Activated T-cell treated with anti-CD3 and anti-CD28 coated beads for 24 hours (primary cell): ENCODE measurements at places on chromosomes 12 and 14.

DNA sequence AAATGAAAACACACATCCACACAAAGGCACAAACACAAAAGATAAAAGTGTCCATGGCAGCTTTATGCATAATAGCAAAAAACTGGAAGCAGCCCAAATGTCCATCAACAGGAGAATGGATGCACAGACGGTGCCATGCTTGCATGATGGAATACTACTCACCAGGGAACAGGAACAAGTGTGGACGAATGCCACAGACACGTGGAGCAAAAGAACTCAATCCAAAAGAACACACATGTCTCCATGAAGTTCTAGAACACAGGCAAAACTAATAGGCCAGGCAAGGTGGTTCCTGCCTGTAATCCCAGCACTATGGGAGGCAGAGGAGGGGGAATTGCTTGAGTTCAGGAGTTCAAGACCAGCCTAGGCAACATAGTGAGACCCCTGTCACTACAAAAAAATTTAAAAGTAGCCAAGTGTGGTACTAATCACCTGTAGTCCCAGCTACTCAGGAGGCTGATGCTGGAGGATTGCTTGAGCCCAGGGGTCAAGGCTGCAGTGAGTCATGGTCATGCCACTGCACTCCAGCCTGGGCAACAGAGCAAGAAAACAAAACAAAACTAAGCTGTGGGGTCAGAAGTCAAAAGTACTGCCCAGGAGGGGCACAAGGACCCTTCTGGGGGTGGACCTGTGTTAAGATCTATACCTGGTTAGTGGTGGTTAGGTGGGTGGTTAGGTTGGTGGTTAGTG lies 7.3 kb upstream of the TMEM119 start:
- DNase-seq, result no peak

DNA sequence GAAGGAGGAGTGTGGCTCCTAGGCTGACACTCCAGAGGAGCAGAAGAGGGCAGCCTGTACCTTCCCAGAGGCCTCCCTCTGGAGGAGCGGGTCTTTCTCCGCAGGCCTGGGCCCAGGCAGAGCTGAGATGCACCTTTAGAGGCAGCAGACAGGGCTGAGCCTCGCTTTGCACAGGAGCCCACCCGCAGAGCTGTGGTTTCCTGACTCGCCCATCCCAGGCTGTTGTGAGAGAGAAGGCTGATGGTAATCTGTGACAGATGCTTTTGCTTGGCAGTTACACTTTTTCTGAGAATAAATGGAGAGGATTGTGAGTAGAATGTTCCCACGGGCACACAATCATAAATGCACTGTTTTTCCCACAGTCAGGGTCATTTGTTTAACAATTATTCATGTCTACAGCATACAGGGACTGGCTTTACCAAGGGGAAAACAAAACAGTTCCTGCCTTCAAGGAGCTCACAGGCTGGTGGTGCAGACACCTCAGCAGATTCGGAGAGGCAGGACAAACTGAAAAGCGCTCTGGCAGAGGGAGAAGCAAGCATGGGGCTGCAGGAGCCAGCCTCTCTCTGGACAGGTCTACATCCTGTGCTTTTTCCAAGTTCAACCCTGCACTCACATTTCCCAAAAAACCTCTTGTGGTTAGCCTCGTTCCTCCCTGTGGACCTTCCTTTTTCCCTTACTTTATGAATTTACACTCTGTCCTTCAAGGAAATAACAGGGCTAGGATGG lies 13.9 kb downstream of the EVL start:
- DNase-seq, result no peak

DNA sequence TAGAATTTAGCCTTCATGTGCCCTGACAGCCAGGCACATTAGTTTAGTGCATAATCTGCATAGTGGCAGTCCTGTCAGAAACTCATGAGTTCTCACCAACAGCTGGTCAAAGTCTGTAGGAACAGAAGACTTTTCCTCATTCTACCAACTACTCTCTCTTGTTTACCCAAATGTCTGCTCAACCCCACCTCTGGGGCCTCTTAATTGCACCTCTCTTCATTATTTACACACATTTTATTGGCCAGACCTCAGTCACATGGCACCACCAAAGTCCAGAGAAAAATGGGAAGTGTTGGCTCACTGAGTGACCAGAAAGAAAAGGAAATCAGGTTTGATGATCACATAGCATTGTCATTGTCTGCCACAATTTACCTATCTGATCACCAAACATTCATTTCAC lies 114.6 kb upstream of the PLXNC1 start:
- DNase-seq, result no peak

- DNase-seq, result no peak
Observed at GRCh38 chr14:95741038-95741490, 27.1 kb upstream of the TCL1A start.

DNA sequence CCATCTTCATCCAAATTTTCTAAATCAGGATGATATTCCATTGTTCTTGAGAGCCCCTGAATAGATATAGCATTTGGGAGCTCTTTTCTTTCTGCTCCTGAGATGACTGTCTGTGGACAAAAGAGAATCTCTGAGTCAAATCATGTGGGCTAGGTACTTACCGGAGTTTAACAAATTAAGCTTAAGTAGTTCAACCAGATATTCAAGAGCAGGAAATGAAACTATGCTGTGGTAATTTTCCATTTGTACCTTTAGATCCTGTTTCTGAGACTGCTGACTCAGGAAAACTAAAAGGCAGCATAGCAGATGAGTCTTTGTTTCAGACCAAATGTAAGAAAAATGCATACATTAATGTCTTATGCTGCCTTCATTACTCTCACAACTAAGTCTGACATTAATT lies at the start of gene CLEC7A:
CLEC7A (minus strand) TSS at position 158 of the 400 bp plus-strand sequence; CDS start at position 41, 117 bp downstream.
- no peak for DNase-seq

DNA sequence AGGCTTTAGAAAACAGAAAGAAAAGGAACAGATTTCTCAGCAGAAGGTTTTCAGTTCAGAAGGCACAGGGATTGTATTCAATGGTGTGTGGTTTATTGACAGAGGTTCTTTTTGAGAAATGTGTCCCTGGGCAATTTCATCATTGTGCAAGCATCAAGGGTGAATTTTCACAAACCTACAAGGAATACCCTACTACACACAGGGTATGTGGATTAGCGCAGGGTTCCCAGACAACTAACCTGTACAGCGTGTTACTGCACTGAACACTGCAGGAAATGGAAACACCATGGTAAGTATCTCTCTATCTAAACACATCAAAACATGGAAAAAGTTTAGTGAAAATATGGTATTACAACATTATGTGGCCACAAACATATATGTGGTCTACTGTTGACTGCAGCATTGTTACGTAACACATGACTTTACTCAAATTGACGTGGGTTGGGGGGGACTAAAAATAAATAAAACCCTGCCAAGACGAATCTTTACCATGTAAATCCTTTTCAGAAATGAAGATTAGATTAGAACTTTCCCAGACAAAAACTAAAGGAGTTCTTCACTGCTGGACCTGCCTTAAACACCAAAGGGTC lies 893.1 kb downstream of the TMEM121 start:
- no peak for DNase-seq

- no peak for DNase-seq
Observed at GRCh38 chr14:99315197-99315596, 43.2 kb upstream of the BCL11B start.

GRCh38 chr12:71415336-71416231 lies 24.0 kb upstream of the LGR5 start:
- peak; percentile 27 for DNase-seq

GRCh38 chr12:130828895-130829294 lies 10.2 kb downstream of the STX2 start:
- DNase-seq, result no peak

DNA sequence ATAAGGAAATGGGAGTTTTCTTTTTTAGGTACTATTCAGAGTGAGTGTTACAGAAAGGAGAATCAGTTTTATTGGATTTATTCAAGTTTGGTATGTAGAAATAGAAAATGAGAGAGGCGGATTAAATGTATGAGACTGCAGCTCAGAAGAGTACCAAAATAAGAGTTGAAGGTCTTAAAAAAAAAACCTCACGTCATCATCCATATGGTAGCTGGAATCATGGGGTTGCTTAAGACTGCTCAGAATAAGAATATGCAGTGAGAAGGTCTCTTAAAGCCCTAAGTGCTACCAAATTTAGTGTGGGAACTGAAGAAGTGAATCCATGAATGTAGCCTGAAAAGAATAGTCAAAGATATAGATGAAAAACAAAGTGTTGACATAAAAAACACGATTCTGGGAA lies 825.5 kb upstream of the SEL1L start:
- DNase-seq, result no peak

DNA sequence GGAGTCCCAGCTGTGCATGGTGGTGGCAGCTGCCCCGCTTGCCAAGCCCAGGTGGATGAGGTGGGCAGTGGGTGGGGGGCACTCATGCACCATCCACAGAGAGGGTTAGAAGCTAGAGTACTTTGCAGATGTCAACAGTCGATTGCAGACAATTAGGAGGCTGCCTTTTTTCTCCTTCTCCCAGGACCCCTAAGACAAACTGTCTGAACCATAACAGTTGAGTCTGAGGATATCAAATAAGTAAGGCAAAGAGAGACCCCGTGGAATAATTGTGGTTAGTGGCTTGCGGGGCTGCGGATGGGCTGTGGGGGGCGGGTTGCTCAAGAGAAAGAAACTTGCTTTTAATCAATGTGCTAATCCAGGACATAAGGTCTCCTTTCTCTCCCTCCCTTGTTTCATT lies 926.2 kb downstream of the VRK1 start:
- no peak for DNase-seq

GRCh38 chr14:51529736-51530135 lies 122.0 kb upstream of the FRMD6 start:
- DNase-seq, result no peak

- no peak for DNase-seq
Observed at GRCh38 chr12:123390498-123391426, 6.8 kb downstream of the KMT5A start.

GRCh38 chr12:77796775-77797174 lies 33.9 kb upstream of the NAV3 start:
- DNase-seq, result no peak

DNA sequence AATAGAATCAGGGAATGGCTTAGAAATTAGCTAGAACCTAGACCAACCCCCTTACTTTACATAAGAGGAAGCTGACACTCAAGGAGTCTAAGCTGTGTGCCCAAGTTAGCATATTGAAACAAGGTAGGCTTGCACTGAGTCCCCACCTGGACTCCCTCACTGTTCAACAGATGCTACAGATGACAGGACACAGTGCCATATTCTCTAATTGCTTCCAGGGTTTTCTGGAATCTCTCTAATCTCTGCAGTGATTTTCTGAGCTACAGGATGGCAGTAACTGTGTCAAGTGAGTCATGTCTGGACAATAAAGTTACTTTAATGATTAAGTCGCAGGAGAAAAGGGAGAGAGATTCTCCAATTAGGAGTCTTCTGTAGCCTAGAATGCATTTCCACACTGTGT lies 35.8 kb downstream of the AKAP6 start:
- DNase-seq, result no peak

DNA sequence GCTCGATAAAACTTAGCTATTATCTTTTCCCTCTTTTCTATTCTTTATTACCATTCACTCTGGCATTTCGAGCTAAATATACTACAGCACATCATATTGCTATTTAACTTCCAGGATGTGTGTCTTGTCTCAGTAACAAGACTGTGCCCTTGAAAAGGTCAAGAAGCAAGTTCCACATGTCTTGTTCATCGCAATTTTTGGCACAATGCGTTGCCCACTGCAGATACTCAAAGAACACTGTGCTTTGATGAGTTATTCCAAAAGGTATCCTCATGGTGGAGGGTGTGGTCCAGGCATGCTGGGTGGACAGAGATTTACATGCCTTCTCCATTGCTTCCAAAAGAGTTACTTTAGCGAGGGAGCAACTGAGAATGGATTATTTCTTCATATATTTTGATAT lies 6.6 kb downstream of the E2F7 start:
- DNase-seq, result no peak

- no peak for DNase-seq
Observed at GRCh38 chr12:104858611-104859543, 99.2 kb downstream of the SLC41A2 start.

GRCh38 chr12:54358191-54358944 lies 5.9 kb downstream of the GPR84 start:
- peak; percentile 33 for DNase-seq

DNA sequence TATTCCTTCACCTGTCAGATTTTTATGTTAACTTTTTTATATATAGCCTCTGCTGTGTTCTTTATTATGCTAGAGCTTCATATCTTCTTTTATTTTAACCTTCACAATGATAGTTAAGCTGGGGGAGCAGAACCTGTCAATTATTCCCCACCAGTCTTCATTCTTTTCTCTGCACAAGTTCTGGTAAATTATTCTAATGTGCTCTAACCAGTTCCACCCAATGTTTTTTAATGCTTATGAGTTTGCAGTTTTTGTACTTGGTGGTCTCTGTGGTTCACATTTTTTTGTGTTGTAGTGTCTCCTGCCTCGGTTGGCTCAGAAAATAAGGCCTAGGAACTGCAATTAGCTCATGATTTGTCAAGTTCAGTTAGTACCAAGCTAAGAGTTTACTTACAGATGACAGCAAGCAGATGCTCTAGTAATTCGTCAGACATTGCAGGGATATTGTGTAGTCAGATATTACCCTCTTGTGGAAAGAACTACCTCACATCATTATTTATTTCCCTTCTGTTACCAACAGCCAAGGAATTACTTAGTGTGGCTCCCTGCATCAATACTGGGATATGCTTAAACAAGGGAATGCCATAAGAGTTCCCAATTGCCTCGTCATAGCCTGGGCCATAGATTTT lies 14.5 kb downstream of the DYRK2 start:
- no peak for DNase-seq

DNA sequence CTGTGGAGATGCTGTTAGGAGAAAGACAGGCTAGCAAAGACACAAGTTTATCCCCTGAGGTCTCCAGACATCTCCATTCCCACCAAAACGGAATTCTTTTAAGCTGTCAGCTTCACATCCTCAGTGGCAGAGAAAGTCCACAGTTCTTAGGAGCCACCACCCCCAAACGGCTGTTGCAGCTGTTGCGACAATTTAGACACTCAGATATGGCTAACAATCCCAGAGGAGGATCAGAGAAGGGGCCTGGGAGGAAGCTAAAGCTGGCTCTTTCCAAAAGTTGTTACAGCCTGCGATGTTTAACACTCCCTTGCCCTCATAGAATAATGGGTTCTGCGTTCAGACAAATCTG lies 1.9 kb upstream of the ATP5MC2 start:
- DNase-seq, result no peak

DNA sequence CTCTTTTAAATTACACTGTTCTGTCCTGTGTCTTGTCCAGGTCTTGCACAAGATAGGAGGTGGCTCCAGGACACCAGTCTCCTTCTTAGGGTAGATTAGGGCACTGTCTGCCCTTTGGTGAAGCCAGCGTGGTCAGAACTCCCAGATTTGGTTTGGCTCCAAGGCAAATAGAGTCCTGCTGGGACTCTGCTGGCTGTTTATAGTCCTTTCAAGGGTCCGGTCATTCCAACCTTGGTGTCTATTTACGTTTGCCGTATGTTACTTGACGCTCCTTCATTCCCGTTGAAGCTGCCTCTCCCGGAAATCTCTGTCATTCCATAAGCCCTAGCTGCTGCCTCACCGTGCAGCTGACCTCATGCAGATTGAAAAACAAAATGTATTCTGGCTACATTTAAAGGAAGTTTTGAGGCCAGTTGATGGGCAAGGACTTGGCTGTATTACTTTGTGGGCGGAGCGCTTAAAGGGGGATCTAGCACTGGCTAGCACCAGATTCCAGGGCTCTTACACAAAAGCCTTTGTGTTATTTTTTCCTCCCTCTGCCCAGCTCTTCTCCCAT lies 180.6 kb downstream of the AKAP6 start:
- no peak for DNase-seq
